ENCODE measurements at places on chromosomes 2 and 18.

DNA sequence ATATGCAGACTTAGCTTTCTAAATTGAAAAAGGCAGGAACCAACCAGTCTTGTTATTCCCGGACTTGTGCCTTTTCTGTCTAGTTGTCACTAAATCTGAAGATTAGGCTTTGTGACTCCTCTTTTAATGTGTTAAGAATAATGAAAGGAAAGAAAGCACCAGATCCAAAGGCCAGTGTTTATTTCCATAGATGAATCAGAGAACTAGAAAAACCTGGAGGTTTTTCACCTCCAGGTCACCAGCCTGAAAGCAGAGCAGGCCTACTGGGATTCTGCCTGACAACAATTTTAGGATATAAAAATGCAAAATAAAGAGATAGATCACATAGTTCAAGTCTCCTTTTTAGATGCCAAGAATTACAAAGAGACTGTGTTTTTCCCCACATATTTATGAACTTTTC, 160.4 kb downstream of the GULP1 start:
- no peaks in the 10 kb centered on the region for H3K4me1 ChIP-seq
- no peaks in the 10 kb centered on the region for H3K27me3 ChIP-seq
- H3K27ac ChIP-seq, result no peak overlapping the region
- H3K4me3 ChIP-seq, result no peak overlapping the region
- no peak for DNase-seq
- no peaks in the 10 kb centered on the region for H3K36me3 ChIP-seq

- H3K4me3 ChIP-seq, result no peak overlapping the region
- H3K36me3 ChIP-seq, result peaks cover 2% of the 10 kb centered on the region
- no peak overlapping the region for H3K27ac ChIP-seq
- DNase-seq, result no peak
- H3K27me3 ChIP-seq, result no peaks in the 10 kb centered on the region
- peaks cover 14% of the 10 kb centered on the region for H3K4me1 ChIP-seq
Observed at GRCh38 chr2:202608142-202608852, 26.5 kb upstream of the FAM117B start.

GRCh38 chr2:12861344-12861930, 144.7 kb downstream of the TRIB2 start:
- H3K4me1 ChIP-seq, result peaks cover 11% of the 10 kb centered on the region
- peaks cover 10% of the 10 kb centered on the region for H3K36me3 ChIP-seq
- peak overlapping the region; percentile 3 for H3K27ac ChIP-seq
- DNase-seq, result no peak
- no peak overlapping the region for H3K4me3 ChIP-seq

DNA sequence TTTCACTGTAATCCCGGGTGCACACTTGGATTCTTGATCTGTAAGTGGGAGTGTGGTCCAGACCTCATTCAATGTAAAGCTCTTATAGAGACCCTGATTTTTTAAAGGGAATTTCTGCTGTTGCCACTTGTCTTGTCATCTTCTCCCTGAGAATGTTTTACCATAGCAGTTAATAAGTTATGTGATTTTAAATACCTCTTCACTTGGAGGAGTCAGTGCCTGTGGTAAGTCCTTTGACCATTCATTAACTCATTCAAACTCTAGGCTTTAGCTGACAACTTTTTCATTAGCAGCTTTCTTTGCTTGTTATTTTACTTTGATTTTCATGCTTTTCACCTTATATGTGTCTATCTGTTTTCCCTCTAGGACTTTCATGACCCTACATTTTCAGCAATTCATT, 51.3 kb downstream of the FMNL2 start:
- peaks cover 6% of the 10 kb centered on the region for H3K27me3 ChIP-seq
- no peaks in the 10 kb centered on the region for H3K36me3 ChIP-seq
- H3K4me1 ChIP-seq, result no peaks in the 10 kb centered on the region

DNA sequence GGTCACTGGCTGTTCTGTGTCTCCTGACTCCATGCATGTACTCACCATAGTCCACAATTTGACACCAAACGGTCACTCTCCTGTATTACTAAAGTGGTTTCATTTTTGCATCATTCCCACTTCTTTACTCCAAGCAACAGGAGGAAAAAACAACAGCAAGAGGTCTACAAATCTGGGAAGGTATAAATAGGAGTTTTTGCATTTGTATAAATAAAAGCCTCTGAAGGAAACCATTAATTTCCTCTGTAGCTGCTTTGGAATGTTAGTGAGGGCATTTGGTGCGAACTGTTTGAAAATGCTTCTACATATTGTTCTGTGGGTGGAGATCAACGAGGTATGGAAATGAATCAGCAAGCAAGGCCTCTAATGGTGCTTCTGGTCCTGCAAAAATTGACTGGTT, 148.5 kb upstream of the DLX2 start:
- H3K27ac ChIP-seq, result no peak overlapping the region
- no peak for DNase-seq
- H3K4me1 ChIP-seq, result peaks cover 33% of the 10 kb centered on the region
- H3K4me3 ChIP-seq, result no peak overlapping the region

Data from activated naive CD8-positive, alpha-beta T cell treated with anti-CD3 and anti-CD28 coated beads for 36 hours (primary cell).